ENCODE measurements at places on chromosomes 5 and 9.
A peak's percentile ranks its signal among the peaks of the same experiment; 100 is the strongest.

DNA sequence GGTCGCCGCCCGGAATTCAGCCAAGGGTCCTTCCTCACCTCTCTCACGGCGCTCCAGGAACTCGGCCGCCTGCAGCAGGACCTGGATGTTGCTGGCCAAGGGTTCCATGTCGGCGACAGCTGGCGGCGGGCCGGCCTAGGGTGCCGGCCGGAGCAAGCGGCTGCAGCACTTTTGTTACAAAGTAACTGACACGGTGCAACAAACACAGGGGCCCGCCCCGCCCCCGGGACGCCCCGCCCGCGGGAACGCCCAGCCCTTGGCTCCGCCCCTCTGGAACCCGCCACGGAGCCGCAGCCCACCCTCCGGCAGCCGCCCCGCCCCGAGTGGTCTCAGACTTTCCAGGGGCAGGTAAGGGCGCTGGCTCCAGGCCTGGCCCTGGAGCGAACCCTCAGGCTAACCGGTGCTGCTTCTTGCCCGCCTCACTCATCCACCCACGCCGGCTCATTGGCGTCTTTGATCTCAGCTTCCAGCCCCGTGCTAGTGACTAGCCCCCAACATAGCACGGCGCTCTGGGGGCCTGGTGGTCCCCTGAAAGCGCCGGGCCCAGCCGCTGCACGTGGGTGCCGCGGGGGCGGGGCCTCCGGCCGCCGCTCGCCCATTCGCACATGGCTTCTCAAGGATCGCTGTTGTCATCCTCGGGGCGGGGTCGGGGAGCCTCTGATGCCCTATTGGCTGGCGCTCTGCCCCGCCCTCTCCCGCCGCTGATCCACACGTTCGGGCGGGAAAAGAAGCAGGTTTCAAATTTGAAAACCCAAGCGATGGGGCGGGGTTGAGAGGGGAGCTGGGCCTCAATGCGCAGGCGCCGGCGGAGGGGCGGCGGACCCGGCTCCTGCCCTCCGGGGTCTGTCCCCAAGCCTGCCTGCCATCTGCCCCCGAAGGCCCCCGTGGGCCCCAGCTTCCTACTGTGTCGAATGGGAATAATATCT, at the start of gene MXD3:
TSS of gene MXD3 (minus strand) at position 176 of the 926 bp plus-strand sequence. CDS start at position 108, 68 bp downstream.
- peak; percentile 99 for DNase-seq

GRCh38 chr9:115597330-115597895, 479.5 kb upstream of the TNC start:
- DNase-seq: no peak

DNA sequence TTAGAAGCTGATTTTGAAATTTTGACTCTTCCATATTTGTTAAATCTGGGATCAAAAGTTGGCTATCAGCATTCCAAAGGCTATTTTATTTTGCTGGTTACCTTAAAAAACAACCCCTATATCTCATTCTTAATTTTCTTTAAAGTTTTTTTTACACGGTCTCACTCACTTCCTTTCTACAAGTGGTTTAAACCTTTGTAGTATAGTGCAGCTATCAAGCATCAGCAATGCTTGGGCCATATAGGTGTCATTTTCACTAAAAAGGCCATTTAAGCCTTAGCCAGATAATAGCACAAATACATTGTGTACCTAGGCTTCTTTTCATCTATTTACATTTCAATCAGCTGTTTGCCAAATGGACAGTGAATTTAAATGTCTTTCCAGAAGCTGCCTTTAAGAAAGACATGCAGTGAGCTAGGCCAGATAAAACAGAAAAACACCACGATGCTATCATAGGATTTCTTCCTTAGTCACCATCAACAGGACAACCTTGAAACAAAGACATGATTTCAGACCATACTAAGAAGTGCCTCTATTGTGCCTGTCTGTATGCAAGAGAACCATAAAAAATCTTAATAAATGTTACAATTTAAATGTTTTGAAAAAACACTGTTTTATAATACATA, 104.2 kb downstream of the RAPGEF6 start:
- no peak for DNase-seq

DNA sequence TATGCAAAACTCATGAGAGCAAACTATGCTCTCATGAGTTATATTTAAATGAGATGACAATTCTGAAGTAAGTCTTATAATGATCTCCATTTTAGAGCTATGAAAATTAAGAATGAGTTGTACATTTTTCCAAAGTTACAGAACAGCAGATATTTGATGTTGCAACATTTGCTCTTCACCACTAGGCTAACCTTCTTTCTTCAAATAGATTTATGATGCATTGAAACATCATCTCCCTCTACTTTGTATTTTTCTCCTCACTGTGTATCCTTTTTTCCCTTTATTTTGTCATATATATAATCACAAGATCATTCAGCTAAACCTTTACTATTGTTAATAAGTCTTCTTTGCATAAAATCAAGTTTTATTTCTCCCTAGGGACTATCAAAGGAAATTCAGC, 497.7 kb upstream of the TYRP1 start:
- DNase-seq: no peak

- DNase-seq: no peak
These were observed 191.1 kb upstream of the GAS1 start for GRCh38 chr9:87138128-87139040.

- DNase-seq: no peak
These were observed 46.2 kb downstream of the IARS1 start for GRCh38 chr9:92247296-92247695.

DNA sequence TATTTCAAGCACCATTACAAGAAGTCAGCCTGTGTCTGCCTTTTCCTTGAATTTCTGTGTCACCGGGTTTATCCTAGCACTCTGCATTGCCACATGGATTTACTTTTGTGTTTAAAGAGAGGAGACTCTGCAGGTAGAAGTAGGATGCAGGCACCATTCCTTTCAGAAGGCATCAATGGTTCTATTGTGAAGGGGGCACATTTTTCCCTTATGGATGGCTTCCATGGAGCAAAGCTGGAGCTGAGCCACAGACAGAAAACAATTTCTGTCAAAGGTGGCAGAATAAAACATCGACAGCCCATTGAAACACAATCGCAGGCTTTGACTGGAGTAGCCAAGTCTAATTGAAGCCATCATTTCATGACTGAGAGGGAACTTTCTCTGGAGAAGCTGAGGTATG, 288.0 kb upstream of the ANKH start:
- DNase-seq: no peak

GRCh38 chr9:127162046-127162863, 39.8 kb upstream of the ANGPTL2 start:
- DNase-seq: no peak

GRCh38 chr9:81984928-81985327, 3.6 kb upstream of the SPATA31D1 start:
- DNase-seq: no peak

- DNase-seq: no peak
These were observed 4.3 kb upstream of the RMND5B start for GRCh38 chr5:178126556-178126955.

DNA sequence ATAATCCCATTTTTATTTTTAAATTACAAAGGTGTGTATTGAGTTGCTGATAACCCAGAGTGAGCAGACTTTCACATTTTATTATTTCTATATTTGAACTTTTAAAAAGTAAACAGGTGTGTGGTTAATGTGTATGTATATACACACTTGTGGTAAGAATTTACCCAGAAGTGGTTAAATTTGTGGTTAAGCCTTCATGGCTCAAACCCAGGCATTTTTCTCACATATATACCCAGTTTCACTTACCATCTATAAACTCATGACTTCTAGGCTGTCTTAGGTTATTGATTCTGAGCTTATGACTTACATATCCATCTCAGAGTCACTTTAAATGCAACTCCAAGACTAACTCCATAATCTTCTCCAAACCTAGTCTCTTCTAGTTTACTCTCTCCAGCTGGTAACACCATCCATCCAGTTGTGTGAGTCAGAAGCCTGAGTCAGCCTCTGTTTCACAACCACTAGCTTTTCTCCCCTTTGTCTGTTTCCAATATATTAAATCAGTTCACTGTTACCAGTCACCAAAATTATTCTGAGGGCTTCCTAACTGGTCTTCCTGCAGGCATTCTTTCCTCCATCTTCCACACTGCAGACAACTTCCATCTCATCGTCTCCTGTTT, 20.2 kb downstream of the ZBED3 start:
- no peak for DNase-seq

DNA sequence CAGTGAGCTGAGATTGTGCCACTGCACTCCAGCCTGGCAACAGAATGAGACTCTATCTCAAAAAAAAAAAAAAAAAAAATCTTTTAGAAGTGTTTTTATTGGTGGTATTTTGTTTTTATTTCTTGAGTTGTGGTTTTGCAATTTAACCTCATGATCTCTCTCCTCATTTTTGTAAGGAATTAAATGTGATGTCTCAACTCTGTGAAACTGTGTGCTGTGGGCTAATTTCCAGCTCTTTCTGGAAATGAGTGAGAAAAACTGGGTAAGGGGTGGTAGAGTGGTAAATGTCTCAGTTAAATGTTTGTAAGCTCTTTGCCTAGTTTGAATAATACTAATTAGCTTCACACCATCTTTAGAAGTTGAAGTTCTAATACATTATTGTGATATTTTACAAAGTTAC, 29.0 kb downstream of the ACO1 start:
- DNase-seq: no peak

DNA sequence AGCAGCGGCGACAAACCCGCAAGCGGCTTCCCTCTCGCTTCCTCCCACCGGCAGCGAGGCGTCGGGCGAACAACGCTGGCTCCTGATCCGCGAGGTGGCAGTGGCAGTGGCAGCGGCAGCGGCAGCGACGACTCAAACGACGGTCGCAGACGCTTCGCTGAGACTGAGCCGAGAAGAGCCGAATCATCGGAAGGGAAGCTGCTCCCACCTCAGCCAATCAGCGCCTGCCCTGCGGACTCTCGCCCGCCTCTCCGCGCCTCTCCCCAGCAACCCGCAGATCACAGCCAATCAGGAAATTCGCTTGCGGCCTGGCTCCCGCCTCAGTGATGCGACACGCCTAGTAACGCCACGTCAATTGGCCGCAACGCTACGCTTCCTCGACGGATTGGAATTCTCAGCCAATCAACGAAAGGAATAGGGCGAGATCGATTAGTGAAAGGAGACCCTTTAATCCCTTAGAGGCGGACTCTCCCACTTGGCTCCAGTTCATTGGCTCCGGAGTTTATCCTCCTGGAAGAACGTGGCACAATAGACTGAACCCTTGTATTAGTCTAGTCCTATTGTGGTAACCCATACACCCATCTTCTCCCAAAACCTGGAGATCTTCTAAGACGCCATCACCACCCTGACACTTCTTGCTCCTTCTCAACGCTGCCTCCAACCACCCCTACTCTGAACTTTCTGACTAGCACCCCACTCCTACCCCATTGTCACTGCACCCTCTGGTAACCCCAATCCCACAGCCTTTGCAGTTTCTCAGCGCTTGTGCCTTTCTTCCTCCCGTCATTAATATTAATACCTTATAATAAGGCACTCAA, at the start of gene VCP:
TSS of gene VCP (minus strand) at position 165 of the 818 bp plus-strand sequence. CDS start 272 bp downstream, outside the sequence.
- peak; percentile 99 for DNase-seq

- DNase-seq: peak; percentile 28
These were observed 430 bp upstream of the MSH3 start for GRCh38 chr5:80654054-80654390.

GRCh38 chr9:82116556-82116955, 128.0 kb downstream of the SPATA31D1 start:
- no peak for DNase-seq

GRCh38 chr5:60387051-60387440, 312.9 kb downstream of the DEPDC1B start:
- DNase-seq: no peak

- DNase-seq: no peak
These were observed 803.6 kb downstream of the NR2F1-AS1 start for GRCh38 chr5:92777421-92777820.

DNA sequence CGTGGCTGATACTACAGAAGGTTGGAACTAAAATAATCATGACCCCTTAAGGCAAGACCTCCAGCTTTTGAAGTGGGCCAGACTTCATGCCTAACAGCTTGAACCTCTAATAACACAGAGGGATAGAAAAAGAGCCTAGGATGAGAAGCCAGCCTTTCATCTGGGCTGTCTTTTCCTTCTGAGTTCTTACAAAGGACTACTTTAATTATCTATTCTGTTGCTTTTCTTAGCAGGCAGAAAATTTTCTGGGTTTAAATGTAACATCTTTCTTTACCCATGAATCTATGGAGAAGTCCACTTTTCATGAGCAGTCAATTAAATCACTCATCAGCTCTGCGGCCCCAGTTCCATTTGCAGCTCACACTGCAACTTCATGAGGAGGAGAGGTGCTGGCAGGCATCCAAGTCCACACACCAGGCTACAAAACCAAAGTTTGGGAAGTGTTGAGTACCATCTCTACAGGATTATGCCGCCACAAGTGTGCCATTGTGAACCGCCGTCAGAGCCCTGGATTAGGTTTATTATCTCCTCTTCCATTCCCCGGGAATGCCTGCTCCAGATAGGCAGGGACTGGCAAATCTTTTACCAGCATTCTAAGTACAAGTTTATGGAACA, 192.0 kb downstream of the TLE4 start:
- no peak for DNase-seq

GRCh38 chr9:100437860-100438805, 11.2 kb downstream of the MSANTD3 start:
- DNase-seq: peak; percentile 58

DNA sequence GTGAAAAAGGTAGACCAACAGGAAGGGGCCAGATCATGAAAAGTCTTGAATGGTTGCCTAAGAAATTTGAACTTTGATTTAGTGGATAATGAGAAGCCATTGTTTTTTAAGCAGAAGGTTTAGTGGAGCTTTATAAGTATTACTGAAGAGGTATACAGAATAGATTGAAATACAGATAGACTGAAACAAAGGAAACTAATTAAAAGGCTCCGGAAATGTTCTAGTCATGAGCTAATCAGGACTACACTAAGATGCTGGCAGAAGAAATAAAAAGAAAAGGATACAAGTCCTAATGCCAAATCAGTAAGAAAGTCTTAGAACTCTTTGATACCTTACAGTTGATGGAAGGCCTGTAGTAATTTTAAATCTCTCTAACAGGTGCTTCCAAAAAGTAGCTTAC, 45.7 kb upstream of the RFX3 start:
- DNase-seq: no peak

DNA sequence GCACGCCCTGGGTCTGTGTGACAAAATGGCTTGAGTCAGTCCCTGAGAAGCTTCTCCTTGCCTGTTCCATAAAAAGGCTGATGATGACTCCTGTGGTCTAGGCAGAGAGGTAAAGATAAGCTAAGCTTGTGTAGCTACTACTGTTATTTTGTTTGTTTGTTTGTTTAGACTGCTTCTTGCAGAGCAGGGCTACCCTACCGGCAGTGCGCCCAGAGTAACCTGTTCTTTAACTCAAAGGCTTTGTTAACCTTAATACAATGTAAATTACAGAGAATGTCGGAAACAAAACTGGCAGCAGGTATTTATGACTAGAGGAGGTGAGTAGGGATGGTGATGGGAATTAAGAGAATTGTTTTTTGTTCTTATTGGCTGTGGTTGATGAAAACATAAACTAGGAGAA, 87.6 kb downstream of the F2RL2 start:
- DNase-seq: no peak

- no peak for DNase-seq
These were observed 2.5 kb downstream of the KCNT1 start for GRCh38 chr9:135704483-135704882.

- no peak for DNase-seq
These were observed 117.7 kb upstream of the FER start for GRCh38 chr5:108629779-108630528.

GRCh38 chr9:34140853-34141252, 14.4 kb upstream of the DCAF12 start:
- DNase-seq: no peak

Data from kidney (tissue), 22 donors.